ENCODE measurements at places on chromosomes 13 and 19.

DNA sequence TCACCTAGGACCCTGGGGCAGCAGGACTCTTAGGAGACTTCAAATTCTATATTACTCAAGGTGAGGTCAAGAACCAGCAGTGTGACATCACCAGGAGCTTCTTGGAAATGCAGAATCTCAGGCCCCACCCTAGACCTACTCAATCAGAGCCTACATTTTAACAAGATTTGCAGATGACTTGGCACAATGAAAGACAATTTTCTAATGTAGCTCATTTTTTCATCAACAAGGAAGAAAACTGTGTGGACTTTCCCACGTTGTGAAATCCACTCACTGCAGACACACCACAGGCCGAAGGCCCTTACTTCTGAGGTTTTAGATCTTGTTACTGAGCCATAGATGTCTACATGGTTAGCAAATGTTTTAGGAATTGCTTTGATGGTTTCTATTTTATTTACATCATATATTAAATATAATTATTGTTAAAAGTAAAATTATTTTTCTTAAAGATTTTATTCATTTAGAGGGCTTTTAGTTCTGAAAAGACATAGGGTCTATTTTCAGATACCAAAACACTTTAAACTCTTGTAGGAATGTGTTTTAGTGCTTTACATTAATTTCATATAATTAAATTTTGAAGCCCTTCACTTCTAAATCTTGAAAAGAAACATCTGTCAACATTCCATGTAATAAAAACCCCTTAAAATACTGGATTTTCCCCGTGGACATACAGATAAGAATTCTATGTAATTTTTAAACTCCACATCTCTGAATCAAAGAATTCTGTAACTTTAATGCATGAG is 18.5 kb upstream of the STARD13 start:
- no peak for DNase-seq

DNA sequence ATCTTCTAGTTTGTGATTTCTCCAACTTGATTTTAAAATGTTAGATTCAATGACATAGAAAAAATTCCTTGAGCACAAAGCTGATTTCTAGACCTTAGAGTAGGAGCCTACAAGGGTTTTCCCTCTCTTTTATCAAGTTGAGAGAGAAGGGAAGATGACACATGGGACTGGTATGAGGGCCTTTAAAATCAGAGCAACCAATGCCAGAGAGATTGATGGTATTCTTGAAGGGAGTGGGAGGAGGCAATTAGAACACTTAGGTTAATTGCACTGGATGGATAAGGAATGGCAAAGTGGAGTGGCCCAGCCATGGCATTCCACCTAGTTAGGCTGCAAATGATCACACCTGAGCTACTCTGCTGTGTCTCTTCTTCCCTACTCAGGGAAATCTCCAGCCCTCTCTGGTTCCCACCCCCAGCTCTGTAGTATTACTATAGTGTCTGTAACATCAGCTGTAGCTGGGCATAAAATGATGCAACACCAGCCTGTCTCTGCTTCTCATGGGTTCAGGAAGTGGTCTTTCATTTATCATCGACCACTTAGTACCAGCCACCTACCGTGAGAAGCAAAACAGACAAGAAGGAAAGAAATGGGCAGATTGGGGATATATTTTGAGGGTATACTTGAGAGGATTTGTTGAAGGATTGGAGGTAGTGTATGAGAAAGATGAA is 333.6 kb downstream of the DLEU7 start:
- DNase-seq = no peak

DNA sequence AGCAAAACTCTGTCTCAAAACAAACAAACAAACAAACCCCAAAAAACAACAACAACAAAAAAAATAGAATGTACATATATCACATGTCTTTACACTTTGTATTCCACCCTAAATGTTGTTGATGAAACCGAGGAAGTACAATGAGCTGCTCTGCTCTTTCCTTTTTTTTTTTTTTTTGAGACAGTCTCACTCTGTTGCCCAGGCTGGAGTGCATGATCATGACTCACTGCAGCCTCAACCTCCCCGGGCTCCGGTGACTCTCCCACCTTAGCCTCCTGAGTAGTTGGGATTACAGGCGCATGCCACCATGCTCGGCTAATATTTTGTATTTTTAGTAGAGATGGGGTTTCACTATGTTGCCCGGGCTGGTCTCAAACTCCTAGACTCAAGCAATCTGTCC is 30.6 kb upstream of the LRP3 start:
- DNase-seq = no peak

GRCh38 chr13:29845440-29846056 is 4.9 kb downstream of the UBL3 start:
- no peak for DNase-seq

DNA sequence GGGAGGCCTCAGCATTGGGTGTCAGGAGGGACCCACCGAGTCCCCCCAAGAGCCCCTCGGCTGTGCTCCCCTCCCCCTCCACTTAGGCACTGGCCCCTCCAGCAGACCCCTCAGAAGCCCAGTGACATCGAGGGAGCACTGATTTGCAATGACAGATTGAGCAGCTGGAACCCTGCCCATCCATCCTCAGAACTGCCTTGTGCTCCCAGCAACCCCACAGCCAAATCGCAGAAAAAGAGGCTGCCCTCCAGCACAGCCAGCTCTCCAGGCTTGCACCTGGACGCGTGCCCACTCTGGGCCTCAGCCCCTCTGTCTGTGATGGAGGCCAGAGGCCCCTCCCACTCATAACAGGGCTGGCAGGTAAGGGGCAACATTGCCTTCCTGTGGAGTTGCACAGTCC is 123.2 kb upstream of the VSTM2B start:
- DNase-seq = no peak

GRCh38 chr19:42212886-42213285 is 4.6 kb downstream of the DEDD2 start:
- DNase-seq = no peak

- no peak for DNase-seq
Measured at GRCh38 chr19:48346191-48346590, 17.5 kb downstream of the TMEM143 start.

DNA sequence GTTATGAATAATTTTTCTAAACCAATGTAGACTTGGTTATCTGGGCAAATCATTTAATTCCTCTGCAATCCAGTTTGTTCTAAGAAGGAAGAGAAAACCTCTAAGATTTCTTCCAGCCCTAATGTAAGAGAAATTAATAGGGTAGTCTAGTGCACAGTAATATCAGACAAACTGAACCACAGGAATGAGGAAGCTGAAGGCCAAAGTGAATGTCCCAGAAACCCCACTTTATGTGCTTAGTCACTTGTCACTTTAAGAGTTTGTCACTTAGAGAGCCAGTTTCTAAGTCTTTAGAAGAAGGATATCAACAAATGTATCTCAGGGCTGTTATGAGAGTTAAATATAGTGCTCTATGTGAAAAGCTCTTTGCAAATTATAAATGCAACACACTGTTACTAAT is 750.6 kb downstream of the DIAPH3 start:
- no peak for DNase-seq

- no peak for DNase-seq
Measured at GRCh38 chr19:53308339-53308811, 25.2 kb upstream of the ZNF845 start.

DNA sequence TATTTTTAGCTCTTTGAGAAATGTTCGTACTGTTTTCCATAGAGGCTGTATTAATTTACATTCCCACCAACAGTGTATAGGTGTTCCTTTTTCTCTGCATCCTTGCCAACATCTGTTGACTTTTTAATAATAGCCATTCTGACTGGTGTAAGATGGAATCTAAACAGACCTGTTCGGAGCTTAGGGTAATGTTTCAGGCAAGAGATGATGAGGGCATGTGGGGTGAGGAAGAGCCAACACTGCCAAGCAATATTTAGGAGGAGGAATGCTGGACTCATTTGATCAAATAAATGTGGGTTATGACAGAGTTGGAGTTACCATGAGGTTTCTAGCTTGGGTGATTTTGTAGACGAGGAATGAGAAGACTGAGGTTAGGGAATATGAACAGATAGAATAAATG is 382.9 kb downstream of the KLF12 start:
- no peak for DNase-seq

DNA sequence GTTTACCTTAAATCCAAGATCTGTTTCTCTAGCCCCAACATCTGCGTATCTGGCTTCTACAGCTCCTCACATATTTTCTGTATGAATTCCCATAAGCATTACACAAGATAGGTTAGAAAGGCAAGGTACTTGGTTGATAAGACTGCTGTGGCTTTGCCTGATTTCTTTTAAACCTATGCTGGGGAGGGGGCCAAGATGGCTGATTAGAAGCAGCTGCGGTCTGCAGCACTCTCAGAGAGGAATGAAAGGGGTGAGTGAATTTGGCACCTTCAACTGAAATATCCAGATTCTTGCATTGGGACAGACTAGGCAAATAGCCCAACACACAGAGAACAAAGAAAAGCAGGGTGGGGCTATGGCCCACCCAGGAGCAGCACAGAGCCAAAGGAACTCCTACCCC is 12.2 kb upstream of the DLEU7 start:
- DNase-seq = no peak

- peak; percentile 22 for DNase-seq
Measured at GRCh38 chr13:106566641-106567473, 1.1 kb downstream of the ARGLU1 start.

DNA sequence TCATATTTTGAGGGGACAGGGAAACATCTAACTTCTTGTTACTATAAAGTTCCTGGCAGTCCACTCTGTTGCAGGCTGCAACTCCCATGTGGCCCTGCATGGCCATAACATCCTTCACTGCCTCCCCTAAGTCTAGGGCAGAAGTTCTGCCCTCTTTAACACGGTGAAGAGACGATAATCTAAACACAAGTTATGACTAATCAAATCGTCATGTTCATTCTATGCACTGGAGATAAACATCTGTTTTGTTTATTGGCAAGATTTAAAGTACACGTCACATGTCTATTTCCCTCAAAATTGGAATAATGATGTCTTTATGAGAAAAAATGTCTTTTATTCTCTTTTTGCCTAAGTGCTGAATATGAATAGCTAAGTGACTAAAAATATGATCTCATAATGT is 1629.4 kb downstream of the PCDH9 start:
- DNase-seq = no peak

DNA sequence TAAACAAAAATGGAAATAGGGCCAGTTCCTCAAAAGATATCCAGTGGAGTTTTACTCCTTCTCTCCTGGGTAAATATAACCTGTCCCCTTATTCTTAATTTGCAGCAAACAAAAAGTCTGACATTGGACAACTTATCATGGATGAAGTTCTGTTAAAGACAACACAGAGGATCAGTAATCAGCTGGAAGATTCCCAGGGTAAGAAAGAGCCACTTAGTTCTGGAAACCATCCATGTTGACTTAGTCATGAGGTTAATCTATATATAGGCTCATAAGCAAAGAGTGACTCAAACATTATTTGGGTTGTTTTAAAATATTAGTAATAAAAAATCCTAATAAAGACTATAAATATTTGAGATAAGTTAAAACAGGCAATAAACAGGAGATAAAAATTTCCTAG is 40.5 kb upstream of the EBPL start:
- DNase-seq = no peak

DNA sequence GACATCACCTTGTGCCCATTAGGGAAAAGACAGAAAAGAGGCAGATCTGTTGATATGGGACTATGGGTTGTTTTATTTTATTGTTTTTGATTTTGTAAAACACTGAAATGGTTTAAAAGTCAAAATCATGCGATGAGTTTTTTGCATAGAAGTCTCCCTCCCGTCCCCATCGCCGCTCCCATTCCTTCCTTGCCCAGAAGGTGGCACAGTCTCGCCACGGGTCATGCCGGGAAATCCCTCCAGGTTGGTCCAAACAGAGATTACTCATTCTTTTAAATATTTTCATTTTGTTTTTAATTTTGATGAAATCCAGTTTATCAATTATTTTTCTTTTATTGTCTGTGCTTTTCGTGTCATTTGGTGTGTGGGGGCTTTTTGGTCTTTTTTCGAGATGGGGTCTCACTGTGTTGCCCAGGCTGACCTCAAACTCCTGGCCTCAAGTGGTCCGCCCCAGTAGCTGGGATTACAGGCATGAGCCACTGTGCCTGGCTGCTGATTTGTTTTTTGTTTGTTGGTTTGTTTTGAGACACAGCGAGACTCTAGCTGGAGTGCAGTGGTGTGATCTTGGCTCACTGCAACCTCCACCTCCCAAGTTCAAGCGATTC is 9.2 kb downstream of the PGPEP1 start:
- no peak for DNase-seq

GRCh38 chr19:29450306-29450705 is 75.5 kb upstream of the VSTM2B start:
- DNase-seq = no peak

DNA sequence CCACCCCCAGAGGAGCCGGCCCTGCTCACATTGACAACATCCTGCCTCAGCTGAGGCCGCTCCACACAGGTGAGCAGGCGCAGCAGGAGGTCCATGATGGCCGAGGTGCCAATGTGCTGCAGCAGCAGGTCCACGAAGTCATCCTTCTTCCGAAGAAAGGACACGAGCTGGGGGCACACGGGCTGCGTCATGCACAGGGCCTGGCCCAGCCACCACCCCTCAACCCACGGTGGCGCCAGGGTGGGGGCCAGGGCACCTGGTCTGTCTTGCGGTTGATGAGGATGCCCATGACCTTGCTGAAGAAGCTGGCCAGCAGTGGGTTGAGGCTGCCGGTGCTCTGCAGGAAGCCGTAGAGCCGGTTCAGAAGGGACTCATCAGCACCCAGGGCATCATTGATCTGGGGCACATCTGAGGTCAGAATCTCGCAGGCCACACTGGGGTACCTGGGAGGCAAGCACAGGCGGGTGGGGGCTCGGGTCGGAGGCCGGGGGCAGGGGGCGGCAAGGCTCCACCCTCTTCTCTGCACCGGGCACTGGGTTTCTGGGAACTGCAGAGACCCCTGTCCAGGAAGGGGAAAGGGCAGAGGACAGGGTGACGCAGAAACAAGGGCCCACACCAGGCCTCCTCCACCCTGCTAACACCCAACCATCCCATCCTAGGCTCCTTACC is 13.4 kb downstream of the PPP6R1 start:
- DNase-seq = no peak

DNA sequence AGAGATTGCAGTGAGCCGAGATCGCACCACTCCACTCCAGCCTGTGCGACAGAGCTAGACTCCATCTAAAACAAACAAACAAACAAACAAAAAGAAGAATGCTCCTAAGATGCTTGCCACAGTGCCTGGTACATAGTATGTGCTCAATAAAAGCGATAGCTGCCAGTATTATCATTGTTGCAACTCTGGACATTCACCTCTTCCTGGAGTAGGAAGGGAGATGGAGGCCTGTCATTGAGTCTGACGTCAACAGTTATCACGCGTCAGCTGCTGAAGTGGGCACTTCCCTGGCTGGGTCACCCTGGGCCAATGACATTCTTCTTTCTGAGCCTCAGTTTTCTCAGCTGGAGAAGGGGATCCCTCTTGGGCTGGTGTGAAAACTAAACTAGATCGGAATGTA is 4.2 kb upstream of the PLAUR start:
- no peak for DNase-seq
